ENCODE measurements at places on chromosomes 1 and 21. TPM values are rescaled to one million over a fixed set of nuclear protein-coding genes. Genes with fewer than 3 reads are reported as not detected.

Gene KCNN3
- 0.28 TPM for total RNA-seq

GRCh38 chr21:25637851-25638659 lies 1.0 kb upstream of the JAM2 start:
- ATAC-seq, result no peak

Gene CLK2
- total RNA-seq, result 16.9 TPM

- no peak for ATAC-seq
Measured at GRCh38 chr1:203269654-203270020, 35.7 kb upstream of the BTG2 start.

Gene CD1C
- total RNA-seq, result 0.32 TPM

Gene OPRD1
- not detected for total RNA-seq

Gene FOXD2
- 0.08 TPM for total RNA-seq

Data from esophagus mucosa (tissue), 1 donor.